ENCODE measurements at places on chromosomes 3 and 15.
A peak's percentile ranks its signal among the peaks of the same experiment; 100 is the strongest.

GRCh38 chr3:125059488-125060245, 3.9 kb upstream of the HEG1 start:
- no peak for DNase-seq

DNA sequence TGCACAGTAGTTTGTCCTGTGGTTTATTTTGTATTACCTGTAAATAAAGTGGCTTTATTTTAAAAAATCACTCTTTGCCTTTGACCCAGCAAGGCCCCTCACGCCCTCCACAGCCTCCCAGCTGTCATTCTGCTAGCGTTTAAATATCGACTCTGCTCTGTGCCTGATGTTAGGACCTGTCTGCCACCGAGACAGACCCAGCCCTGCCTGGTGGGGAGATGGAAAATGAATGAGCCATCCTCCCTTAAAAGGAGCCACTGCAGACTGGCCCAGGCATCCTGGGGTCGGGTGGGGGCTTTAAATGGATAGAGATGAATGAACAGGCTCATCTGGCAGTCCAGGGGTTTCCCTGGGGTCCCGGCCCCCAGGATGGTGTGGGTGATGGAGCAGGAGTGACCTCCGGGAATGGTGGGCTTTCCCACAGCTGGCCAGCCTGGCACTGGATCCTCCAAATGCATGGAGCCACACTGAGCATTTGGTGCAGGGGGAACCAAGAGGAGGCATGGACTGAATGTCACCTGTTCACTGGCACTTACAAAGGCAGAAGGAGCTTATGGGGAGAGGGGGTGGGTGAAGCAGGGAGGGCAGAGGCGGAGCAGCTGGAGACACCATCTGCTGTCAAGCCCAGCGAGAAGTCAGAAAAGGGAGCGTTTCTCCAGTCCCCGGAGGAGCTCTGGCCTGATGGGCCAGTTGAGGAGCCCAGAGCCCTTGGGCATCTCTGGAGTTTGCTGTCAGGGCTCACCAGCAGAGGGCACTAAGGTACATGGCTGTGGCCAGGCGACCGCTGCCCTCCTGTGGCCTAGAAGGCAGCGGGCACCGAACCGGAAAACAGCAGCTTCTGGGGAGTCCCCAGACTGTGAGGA, 11.9 kb downstream of the GRM2 start:
- peak; percentile 8 for DNase-seq

DNA sequence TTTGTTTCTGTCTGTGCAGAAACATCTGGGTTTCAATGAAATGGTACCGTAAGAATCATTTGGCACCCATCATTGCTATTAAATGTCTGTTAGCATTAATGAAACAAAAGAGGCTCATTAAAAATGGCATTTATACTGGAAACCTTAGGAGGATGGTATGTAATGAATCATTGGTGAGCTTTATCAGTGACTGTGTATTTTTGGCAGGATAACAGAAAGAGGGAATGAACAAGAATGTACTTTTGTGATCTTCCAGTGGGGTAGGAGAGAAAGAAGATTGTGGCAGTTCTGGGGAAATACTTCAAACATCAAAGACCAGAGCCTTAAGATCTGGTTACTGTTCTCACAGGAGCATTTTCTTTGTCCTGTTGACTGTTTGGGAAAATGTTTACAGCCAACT, 4.7 kb upstream of the DCBLD2 start:
- DNase-seq = no peak

GRCh38 chr3:143103652-143104051, 15.9 kb upstream of the CHST2 start:
- DNase-seq = no peak

DNA sequence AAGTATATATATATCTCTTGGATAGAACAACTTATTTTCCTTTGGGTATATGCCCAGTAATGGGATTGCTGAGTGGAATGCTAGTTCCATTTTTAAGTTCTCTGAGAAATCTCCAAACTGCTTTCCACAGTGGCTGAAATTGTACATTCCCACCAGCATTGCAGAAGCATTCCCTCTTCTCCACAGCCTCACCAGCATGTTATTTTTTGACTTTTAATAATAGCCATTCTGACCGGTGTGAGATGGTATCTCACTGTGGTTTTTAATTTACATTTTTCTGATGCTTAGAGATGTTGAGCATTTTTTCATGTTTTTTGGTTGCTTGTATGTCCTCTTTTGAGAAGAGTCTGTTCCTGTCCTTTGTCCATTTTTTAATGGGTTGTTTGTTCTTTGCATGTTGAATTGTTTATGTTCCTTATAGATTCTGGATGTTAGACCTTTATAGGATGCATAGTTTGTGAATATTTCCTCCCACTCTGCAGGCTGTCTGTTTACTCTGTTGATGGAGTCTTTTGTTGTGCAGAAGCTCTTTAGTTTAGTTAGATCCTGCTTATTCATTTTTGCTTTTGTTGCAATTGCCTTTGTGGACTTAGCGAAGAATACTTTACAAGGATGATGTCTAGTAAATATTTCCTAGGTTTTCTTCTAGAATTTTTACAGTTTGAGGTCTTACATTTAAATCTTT, 82.7 kb upstream of the NR2F2 start:
- no peak for DNase-seq

- no peak for DNase-seq
These were observed 37.5 kb upstream of the MYZAP start for GRCh38 chr15:57554063-57554811.

GRCh38 chr15:63555507-63555906, 41.7 kb upstream of the FBXL22 start:
- DNase-seq = no peak

GRCh38 chr15:69462493-69463181, 10.0 kb downstream of the RPLP1 start:
- DNase-seq = peak; percentile 86

- DNase-seq = no peak
These were observed 210.0 kb downstream of the MAGI1 start for GRCh38 chr3:65828706-65829105.

DNA sequence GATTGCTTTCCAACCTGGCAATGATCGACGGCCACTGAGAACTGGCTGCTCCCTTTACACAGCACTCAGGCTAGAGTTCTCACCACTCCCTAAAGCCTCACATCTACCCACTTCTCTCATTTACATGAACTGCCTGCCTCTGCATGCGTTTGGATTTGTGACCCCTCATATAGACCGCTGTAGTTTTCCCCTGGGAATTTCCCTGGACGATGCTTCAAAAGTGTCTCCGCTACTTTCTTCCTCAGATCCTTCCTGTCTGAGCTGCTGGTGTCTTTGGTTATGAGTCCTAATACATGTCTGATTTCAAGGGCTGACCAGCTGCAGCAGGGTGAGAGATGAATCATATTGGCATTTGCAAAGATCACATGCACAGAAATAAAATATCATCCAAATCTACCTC, 116.7 kb upstream of the ETV5 start:
- DNase-seq = no peak

DNA sequence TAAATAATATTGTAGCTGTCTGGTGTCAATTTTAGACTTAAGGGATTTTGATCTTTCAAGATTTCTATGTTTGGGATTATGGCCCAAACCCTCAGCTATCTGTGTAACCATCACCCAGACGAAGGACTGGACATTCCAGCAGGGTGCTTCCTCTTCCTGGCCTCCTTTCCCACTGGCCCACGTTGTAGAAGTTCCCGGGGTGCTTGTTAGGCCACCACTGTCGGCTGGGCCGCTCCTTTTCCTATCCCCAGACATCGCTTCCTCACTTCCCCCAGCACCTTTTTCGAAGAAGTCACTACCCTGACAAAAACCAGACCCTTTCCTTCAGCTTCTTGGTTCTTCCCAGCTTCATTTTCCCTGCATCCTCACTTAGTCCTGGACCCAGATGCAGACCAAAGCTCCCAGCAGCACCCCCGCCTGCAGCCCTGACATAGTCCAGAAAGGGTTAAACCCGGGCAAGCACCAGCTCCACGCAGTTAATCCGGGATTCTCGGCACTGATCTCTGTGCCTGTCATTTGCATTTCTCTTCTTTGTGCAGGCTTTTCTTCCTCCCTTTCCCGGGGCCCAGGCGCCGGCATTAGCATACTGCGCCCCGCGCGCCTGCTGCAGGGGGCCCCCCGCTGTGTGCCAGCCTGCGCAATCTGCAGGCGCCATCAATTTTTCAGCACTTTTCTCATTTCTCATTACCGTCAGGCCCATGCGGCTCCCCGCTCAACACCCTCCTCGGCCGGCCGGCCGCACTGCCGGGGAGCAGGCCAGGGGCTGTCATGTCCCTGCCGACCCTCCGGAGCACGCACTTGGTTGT, 90.6 kb downstream of the ZNF621 start:
- DNase-seq = no peak

- no peak for DNase-seq
These were observed 844.3 kb downstream of the SI start for GRCh38 chr3:164233951-164234350.

GRCh38 chr3:108403686-108404345, 106.6 kb downstream of the MYH15 start:
- DNase-seq = no peak

DNA sequence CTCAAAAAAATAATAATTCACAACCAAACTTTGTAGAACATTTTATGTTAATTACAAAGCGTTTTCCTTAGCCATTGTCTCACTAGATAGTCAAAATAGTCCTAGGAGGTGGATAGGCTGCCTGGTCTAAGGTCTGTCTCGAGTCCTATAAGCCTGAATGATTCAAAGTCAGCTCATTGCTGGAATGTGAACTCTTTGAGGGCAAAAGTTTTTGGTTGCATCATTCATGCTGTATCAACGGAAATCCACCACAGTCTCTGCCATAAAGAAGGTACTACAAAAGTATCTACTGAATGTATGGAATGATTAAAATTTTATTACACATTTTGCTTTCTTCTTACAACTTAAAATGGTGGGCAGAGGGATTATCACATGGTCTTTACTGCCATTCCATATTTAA, 387.3 kb upstream of the RARB start:
- no peak for DNase-seq

- DNase-seq = no peak
These were observed 25.5 kb downstream of the MCCC1 start for GRCh38 chr3:183073839-183074238.

Measured in activated CD8-positive, alpha-beta memory T cell treated with anti-CD3 and anti-CD28 coated beads for 1 hour (primary cell).